ENCODE measurements at places on chromosomes 5 and 9. TPM values are rescaled to one million over a fixed set of nuclear protein-coding genes. Genes with fewer than 3 reads are reported as not detected.

Gene GAS1
- 0.09 TPM for total RNA-seq

Gene PRDM9
- total RNA-seq = not detected

Gene PFN3
- total RNA-seq = not detected

Gene MYO10
- total RNA-seq = 42.2 TPM

Gene IER5L
- total RNA-seq = 52.3 TPM

Gene IL6ST
- 84.0 TPM for total RNA-seq

Gene MEIKIN
- not detected for total RNA-seq

Gene C5orf52
- total RNA-seq = not detected

Gene JADE2
- total RNA-seq = 34.3 TPM

Gene TAF11L10
- not detected for total RNA-seq

Gene ISL1
- total RNA-seq = 0.14 TPM

Gene RNF20
- 22.5 TPM for total RNA-seq

Gene GMCL2
- not detected for total RNA-seq

Gene DMRT3
- total RNA-seq = not detected

Gene SH3PXD2B
- total RNA-seq = 13.7 TPM

Gene GARIN3
- not detected for total RNA-seq

Gene PCDHB7
- total RNA-seq = not detected

Gene FAM153A
- total RNA-seq = not detected
